ENCODE measurements at places on chromosomes 2 and 18.
A peak's percentile ranks its signal among the peaks of the same experiment; 100 is the strongest.

DNA sequence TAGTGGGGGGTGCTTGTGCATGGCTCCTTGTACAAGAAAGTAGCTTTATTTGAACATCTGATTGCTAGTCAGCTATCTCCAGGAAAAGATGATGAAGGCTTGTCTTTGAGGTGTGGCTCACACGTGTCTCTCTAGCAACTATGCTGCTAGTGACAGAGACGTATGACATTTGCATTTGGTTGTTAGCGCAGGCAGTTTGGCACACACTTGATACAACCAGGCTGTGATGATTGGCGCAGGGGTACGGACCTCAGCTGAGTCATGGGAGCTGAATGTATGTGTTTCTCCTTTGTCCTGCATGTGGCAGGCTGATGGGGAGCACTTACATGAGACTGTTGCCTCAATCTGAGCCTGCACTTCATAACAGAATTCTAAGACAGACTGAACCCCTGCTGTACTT lies 29.6 kb downstream of the PTCD3 start:
- DNase-seq: no peak

DNA sequence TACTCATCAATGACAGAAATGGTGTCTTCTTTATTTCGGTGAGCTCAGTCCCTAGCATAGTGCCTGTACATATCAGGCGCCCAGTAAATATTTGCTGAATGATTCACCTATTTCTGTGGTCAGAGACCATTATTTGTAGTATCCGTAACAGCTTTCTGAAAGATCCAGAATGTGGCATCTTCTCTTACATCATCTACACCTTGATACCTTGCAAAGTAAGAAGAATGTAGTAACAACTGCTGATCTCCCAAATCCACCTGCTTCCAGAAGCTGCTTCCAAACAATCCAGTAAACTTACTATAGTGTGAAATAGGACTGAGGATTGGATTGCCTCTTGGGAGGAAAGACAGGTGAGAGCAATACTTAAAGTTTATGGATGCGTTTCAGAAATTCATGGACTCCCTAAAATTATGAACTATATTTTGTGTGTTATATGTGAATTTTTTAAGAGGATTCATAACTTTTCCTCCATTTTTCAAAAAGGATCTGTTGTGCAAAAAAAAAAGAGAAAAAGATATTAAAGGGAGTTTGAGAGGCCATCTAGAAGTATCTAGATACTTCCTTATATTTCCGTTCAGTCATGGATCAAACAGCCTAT lies 945 bp upstream of the ASXL2 start:
- no peak for DNase-seq

DNA sequence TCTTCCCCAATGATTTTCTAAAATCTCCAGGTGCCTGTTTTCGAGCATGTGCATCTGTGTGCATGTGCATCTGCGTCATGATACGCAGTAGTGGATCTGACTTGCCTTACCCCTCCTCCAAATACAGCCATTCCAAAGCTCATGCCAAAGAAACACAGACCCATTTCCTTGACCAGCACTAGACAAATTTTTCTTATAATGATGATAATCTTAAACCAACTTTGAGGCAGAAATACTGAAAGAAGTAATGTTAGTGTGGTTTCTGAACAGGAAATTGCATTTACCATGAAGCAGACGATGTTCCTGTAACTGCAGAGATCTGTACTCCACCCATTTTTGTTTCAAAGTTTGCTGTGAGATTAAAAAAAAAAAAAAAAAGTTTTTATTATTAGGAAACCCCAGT lies 25.6 kb downstream of the CYTIP start:
- no peak for DNase-seq

DNA sequence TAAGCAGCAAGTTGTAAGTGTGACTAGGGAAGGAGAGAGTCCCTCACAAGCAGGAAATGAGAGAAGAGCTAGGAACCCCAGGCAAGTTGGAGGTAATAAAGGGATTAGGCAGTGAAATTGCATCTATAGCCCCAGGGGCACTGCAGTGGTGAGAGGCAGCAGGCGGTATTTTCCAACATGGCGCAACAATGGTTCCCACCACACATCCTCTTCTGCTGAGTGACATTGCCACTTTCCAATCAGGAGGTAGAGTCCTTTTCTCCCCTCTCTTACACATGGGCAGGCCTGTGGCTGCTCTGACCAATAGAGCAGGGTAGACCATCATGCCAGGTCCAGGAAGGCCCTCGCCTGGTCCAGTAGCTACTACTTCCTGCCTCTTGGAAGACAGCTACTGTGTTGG lies 86.6 kb downstream of the DNER start:
- no peak for DNase-seq

GRCh38 chr2:20443276-20443920 lies 3.5 kb upstream of the RHOB start:
- peak; percentile 62 for DNase-seq

- DNase-seq: no peak
These were observed 42.3 kb downstream of the XRCC5 start for GRCh38 chr2:216151313-216152025.

- no peak for DNase-seq
These were observed 3.6 kb upstream of the PAX3 start for GRCh38 chr2:222302178-222303018.

GRCh38 chr2:228681426-228681825 lies 499.9 kb upstream of the SPHKAP start:
- DNase-seq: no peak

DNA sequence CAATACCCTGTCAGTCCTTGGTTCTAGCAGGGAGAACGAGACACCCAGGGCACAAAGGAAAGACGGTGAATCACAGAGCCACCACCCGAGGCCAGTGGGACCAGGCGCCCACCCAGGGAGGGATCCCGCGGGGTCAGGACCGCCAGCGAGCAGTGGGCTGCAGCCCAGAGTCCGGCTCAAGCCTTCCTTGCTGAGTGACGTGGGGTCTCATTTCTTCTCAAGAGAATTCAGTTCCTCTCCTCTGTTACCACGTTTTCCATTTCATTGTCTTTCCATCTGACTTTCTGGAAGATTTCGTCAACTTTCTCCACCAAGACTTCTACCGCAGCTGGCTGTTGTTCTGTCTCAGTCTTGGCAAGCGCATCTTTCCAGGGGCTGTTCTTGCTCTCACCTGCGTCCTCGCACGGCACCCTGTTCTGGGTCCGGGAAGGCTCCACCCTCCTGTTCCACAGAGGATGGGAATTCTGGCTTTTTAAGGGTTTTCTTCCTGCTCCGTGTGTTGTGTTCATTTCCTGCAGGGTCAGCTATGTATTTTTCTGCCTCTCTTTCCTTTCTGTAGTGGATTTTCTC lies 248.6 kb downstream of the NDUFA10 start:
- no peak for DNase-seq

DNA sequence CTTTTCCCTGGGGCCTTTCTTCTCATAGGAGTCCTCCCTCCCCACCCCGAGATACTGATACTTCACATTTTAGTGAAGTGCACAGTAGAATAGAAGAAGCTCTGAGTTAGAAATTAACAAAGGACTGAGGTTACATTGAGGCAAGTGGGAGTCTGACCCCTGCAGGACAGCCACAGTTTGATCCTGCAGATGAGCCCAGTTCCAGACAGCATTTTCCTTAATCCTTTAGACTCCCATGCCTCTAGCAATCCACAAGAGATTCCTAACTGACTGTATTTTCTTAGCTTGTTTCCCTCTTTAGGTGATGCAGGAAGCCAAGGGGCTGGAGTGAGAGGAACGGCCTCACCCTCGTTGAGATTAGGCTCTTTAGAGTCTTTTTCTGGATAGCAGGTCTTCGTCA lies 204.0 kb downstream of the CYRIA start:
- DNase-seq: no peak

GRCh38 chr2:239028253-239028619 lies 180.4 kb downstream of the TWIST2 start:
- DNase-seq: no peak

DNA sequence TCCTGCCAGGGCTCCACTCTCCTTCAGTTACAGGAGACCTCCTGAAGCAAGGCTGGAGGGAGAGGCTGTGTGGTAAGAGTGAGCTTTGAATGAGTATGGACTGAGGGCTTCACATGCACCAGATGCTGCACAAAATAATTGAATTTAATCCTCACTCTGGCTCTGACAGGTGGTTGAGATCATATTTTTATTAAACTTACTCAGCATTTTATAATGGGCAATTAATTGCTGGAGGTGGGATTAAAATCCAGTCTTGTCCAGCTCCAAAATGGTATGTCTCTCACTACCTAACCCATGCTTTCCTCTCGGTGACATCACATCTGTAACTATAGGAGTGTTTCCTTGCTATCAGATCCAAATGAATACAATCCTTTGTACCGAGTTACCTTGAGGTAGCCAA lies 66.2 kb upstream of the AQP4 start:
- DNase-seq: peak; percentile 63

GRCh38 chr2:171939743-171940071 lies 17.4 kb downstream of the HAT1 start:
- DNase-seq: no peak

DNA sequence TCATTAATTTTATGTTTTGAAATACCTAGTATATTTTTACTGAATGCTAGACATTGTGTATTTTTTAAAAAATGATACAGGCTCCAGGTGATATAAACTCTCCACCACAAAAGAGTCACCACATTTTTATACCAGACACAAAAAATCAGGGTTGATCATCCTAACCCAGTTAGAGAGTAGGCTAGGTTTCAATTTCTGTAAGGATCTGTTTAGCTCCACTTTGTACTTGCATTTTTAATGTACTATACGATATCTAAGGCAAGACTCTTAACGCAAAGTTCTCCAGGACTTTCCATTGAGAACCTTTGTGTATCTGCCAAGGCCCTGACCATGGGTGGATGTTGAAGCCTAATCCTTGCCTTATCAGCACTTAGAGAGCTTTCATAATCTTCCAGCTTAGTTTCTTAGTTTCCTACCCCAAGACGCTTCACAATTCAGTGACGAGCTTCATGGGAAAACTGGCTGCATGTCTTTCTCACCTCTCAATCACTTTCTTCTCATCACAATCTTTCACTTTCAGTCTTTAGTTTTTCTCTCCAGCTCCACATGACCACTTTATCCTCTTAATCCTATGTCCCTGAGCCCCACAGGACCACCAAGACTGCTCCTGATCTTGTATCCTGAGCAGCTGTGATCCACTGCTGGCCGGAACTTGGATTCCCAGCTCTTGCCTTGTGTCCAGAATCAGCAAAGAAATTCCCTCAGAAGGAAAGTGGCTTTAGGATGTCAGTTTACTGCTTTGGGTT lies 635.8 kb downstream of the RNF144A start:
- DNase-seq: no peak

DNA sequence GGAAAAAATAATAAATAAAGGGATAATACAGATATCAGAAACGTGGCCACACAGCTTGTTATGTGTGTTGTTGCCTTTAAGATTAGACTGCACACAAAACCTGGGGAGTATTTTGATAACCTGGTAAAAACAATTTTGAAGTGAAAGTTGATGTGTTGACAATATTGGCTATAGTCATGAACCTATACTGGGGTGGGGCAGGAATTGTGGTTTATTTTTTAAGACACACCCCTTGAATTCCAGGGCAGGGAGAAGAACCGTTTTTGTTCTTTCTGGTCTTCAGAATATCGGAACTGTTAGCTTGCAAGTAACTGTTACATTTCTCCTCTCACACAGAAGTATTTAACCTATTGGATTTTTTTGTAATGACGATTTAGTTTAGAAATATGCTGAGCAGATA lies 80.4 kb downstream of the LIMS1 start:
- no peak for DNase-seq

DNA sequence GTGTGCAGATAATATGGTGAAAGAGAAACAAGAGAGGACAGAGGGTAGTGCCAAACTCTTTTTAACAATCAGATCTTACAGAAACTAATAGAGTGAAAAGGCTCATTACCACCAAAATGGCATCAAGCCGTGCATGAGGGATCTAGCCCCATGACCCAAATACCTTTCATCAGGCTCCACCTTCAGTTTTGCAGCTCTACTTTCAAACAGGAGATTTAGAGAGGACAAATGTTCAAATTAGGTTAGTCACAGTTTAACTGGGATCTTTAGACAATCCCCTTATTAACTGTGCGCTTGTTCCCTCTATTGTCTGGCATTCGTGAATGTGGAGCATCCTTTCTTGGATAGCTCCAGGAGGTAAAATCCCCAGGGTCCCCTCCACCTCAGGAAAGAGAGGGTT lies 1209.3 kb upstream of the CHAC2 start:
- DNase-seq: no peak

- DNase-seq: no peak
These were observed 383.8 kb downstream of the NRXN1 start for GRCh38 chr2:50648041-50648700.

GRCh38 chr18:49250816-49251388 lies 209.5 kb downstream of the DYM start:
- DNase-seq: peak; percentile 58

GRCh38 chr18:50401888-50402287 lies 27.0 kb downstream of the SKA1 start:
- DNase-seq: no peak

GRCh38 chr2:162092658-162093556 lies 18.9 kb upstream of the DPP4 start:
- no peak for DNase-seq

DNA sequence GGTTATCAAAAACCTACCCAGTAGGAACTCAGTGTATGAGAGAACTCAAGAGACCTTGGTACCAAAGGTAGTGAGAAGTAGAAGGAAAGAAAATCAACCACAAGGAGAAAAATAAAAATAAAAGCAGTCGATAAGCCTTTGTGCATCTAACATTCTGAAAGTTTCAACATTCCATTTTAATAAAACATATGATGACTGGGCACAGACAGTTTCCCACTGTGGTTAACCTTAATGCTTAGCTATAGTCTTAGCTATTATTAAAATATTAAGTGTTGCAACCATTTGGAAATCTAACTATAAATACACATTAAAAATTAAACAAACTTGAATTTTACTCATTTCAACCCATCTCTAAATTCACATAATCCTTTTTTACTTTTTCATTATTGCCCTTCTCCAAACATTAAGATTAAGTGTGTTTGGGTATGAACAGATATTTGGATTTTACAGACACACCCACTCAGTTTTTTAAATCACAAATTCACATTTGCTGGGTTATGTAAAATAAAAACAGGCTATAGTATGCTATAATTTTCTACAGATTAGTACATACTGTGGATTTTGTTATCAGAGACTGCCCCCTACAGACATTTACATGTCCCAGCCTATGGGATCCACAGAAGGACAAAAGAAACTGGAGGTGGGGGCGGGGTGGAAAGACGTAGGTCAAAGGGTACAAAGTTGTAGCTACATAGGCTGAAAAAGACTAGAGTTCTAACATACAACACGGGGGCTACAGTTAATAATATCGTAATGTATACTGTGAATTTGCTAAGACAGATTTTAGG lies 32.8 kb downstream of the SRBD1 start:
- DNase-seq: no peak

Measured in NCI-H524 treated with DMSO at 0.1 percent for 48 hours (cell line).